ENCODE measurements at places on chromosomes 16 and 17. TPM values are rescaled to one million over a fixed set of nuclear protein-coding genes. Genes with fewer than 3 reads are reported as not detected.

GRCh38 chr17:1735834-1736347 lies 6.8 kb upstream of the SERPINF2 start:
- H3K27ac ChIP-seq = no peak overlapping the region
- no peaks in the 10 kb centered on the region for H3K36me3 ChIP-seq
- no peaks in the 10 kb centered on the region for H3K27me3 ChIP-seq
- peaks cover 11% of the 10 kb centered on the region for H3K4me1 ChIP-seq
- no peak for DNase-seq

- H3K4me3 ChIP-seq = no peak overlapping the region
- peak; percentile 72 for DNase-seq
- H3K27ac ChIP-seq = no peak overlapping the region
- H3K4me1 ChIP-seq = no peaks in the 10 kb centered on the region
These were observed 6.8 kb upstream of the WDR45B start for GRCh38 chr17:82655038-82655479.

DNA sequence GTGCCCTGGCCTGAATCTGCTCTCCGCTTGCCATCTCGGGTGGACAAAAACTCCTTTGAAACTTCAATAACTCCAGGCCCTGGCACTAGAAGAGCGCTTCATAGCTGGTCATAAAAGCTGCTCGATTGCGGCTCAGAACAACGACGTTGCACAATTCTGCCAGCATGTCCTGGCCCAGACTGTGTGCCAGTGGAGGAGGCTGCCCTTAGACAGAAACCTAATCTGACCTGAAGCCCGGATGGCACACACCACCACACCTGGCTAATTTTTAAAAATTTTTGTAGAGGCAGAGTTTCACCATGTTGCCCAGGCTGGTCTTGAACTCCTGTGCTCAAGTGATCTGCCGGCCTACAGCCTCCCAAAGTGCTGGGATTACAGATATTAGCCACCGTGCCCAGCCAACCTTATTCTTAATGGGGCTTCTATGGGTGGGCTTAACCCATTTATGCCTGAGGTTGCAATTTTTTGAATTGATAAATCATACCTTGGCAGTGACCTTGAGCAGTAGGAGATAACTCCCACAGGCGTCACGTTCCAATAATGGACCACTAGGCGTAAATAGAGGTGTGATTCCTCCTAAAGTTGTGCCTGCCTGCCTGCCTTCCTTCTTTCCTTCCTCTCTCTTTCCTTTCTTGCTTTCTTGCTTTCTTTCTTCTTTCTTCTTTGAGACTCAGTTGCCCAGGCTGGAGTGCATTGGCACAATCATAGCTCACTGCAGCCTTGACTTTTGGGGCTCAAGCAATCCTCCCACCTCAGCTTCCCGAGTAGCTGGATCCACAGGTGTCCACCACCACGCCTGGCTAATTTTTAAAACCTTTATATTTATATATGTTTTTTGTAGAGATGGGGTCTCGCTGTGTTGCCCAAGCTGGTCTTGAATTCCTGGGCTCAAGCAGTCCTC lies 1.1 kb upstream of the PPL start:
- peaks cover 16% of the 10 kb centered on the region for H3K27me3 ChIP-seq
- H3K36me3 ChIP-seq = no peaks in the 10 kb centered on the region
- H3K4me3 ChIP-seq = no peak overlapping the region
- H3K27ac ChIP-seq = peak overlapping the region; percentile 74

GRCh38 chr17:62724398-62725146 lies 83.5 kb downstream of the MARCHF10 start:
- no peak overlapping the region for H3K4me3 ChIP-seq
- no peaks in the 10 kb centered on the region for H3K4me1 ChIP-seq
- DNase-seq = no peak
- no peaks in the 10 kb centered on the region for H3K36me3 ChIP-seq

DNA sequence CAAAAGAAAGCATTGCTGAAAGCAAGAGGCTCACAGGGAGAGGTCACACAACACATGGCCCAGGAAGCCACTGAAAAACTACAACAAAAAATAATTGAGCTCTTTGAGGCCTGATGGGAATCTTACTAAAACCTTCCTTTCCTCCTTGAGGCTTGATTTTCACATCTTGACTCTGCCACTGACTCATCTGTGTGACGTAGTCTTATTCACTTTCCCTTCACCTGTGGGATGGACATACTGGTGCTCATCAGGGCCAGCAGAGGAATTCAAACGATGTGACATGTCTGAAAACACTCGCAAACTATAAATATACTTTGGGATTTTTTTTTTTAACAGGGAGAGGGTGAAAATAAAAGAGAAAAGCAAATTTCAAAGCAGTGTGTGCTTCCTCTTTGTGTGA lies 78.3 kb upstream of the ASIC2 start:
- H3K27me3 ChIP-seq = no peaks in the 10 kb centered on the region
- H3K4me3 ChIP-seq = no peak overlapping the region
- no peaks in the 10 kb centered on the region for H3K36me3 ChIP-seq
- H3K27ac ChIP-seq = no peak overlapping the region
- H3K4me1 ChIP-seq = no peaks in the 10 kb centered on the region

GRCh38 chr17:44323359-44324091 lies 1.1 kb downstream of the SLC25A39 start:
- peaks cover 36% of the 10 kb centered on the region for H3K4me1 ChIP-seq
- no peak for DNase-seq
- H3K36me3 ChIP-seq = peaks cover 43% of the 10 kb centered on the region
- H3K27me3 ChIP-seq = no peaks in the 10 kb centered on the region
- H3K4me3 ChIP-seq = peak overlapping the region; percentile 94

- no peak overlapping the region for H3K4me3 ChIP-seq
- H3K4me1 ChIP-seq = no peaks in the 10 kb centered on the region
- H3K36me3 ChIP-seq = no peaks in the 10 kb centered on the region
- DNase-seq = no peak
- H3K27me3 ChIP-seq = no peaks in the 10 kb centered on the region
- H3K27ac ChIP-seq = no peak overlapping the region
These were observed 56.6 kb downstream of the TMEM186 start for GRCh38 chr16:8740775-8741355.

DNA sequence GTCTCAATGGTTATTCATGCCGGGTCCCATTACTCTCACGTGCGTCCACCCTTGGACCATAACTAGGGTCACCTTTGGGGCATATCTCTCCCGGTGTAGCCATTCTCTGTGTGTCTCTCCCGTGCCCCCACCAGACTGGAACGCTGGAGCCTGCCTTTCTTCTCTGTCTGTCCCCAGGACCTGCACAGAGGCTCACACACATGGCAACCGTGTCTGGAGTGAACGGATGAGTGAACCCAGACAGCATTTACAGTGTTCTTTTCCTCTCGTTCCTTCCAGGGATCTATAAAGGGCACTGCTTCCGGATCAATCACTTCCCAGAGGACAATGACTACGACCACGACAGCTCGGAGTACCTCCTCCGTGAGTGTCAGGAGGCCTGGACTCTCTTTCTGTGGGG lies 26.4 kb upstream of the CACNG1 start:
- DNase-seq = no peak
- H3K27me3 ChIP-seq = no peaks in the 10 kb centered on the region
- no peak overlapping the region for H3K27ac ChIP-seq
- no peaks in the 10 kb centered on the region for H3K4me1 ChIP-seq
- no peak overlapping the region for H3K4me3 ChIP-seq

- no peaks in the 10 kb centered on the region for H3K27me3 ChIP-seq
- no peak overlapping the region for H3K27ac ChIP-seq
- no peaks in the 10 kb centered on the region for H3K4me1 ChIP-seq
- H3K36me3 ChIP-seq = no peaks in the 10 kb centered on the region
- H3K4me3 ChIP-seq = no peak overlapping the region
- no peak for DNase-seq
These were observed 7.3 kb upstream of the CMTM3 start for GRCh38 chr16:66596986-66597848.

- H3K36me3 ChIP-seq = no peaks in the 10 kb centered on the region
- DNase-seq = no peak
- H3K4me1 ChIP-seq = no peaks in the 10 kb centered on the region
- H3K27me3 ChIP-seq = no peaks in the 10 kb centered on the region
These were observed 127.1 kb downstream of the CDH13 start for GRCh38 chr16:82753821-82754220.

DNA sequence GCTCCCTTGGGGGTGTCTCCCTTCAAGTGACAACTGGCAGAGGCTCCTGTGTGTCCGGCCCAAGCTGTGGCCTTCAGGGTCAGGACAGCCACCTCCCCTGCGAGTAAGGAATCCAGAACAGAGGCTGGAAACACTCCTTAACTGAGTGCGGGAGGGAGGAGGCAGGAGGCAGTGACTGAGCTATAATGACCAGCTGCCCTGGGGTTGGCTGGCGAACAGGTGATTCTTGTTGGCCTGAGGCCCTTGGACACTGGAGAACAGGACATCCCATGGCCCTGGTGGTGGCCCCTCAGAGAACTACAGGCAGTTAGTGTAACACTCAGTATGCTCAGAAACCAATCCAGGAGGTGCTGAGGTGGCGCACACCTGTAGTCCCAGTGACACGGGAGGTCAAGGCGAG lies 9.4 kb upstream of the SNAI3 start:
- H3K27me3 ChIP-seq = no peaks in the 10 kb centered on the region
- no peak overlapping the region for H3K27ac ChIP-seq
- H3K36me3 ChIP-seq = peaks cover 58% of the 10 kb centered on the region
- DNase-seq = no peak
- H3K4me3 ChIP-seq = no peak overlapping the region

DNA sequence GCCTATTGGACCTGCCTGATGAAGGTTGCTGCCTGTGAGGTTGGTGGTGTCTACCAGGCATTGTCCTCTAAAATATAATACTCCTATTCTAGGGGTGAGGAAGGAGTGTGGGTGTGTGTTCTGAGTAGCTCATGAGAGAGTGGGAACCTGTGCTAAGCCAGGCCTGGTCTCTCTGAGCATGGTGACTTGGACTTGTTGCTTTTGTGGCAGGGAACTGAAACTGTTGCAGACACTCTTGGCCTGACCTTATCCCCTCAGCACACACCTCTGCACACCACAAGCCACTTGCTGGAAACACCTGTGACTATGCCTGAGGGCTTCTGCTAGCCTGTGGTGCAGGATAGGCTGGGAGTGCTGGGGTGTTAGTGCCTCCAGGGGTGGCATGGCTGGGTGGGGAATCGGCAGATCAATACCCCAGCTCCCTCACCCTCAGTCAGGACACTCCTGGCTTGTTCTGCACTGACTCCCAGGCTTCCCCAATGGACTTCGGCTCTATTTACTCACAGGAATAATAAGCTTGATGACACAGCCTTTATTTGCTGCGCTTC lies 29.9 kb downstream of the PLCG2 start:
- no peak for DNase-seq
- H3K4me1 ChIP-seq = no peaks in the 10 kb centered on the region
- H3K4me3 ChIP-seq = no peak overlapping the region
- no peak overlapping the region for H3K27ac ChIP-seq
- H3K27me3 ChIP-seq = no peaks in the 10 kb centered on the region

DNA sequence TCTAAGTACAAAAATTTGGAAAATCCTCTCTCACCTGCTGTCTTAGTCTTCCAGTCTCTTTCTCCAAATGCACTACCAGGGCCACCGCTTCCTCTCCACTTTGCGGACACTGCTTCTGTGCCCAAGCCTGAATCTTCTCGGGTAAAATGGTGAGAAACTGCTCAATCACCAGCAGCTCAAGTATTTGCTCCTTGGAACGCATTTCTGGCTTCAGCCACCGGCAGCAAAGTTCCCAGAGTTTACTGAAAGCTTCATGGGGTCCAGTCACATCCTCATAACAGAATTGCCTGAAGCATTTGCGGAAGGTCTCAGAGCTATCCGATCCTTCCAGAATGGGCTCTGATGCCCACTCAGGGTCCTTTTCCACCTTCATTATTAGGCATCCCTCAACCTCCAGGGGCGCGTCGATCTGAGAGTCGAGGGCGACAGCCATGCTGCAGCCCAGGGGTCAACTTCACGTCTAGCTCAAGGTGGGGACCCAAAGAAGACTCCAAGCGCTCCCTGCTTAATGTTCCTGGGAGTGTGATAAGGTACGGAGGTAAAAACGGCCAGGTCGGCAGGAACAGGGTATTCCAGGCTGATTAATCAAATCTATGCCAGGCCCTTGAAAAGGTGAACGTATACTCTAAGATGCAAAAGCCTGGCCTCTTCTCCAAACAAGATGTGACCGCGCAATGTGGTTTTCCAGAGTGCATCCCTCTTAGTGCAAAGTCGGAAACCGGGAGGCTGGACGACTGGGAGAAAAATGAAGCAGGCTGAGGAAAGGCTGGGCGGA lies 763 bp downstream of the ZKSCAN2 start:
- peak overlapping the region; percentile 70 for H3K4me3 ChIP-seq
- peak; percentile 6 for DNase-seq
- H3K27me3 ChIP-seq = no peaks in the 10 kb centered on the region
- H3K27ac ChIP-seq = peak overlapping the region; percentile 98

DNA sequence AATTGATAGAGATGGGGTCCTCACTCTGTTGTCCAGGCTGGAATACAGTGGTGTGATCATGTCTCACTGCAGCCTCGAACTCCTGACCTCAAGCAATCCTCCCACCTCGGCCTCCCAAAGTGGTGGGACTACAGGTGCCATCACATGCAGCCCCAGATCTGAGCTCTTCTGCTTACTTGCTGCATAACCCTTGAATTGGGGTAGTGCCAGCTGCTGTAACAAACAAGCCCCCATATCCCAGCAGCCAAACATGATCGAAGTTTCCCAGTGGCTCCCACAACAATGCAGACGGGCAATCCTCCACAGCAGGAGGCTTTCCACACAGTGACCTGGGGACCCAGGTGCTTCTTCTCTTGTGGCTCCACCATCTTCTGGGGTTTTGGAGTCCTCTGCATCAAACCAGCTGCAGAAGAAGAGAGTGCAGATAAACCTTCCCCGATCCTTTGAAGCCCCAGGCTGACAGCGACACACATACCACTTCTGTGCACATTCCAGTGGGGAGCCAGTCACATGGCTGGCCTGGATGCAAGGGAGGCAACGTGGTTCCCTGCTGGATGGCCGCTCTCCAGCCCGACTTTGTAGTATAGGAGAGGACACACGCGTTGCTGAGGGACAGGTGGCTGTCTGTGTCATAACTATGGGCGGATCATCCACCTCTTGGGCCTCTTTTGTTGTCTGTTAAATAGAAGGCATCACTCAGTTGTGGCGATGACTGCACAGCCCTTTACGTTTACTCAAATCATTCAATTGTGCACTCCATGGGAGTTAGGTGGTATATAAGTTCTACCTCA lies 16.7 kb downstream of the SBK1 start:
- DNase-seq = no peak
- no peaks in the 10 kb centered on the region for H3K36me3 ChIP-seq
- no peak overlapping the region for H3K4me3 ChIP-seq
- no peak overlapping the region for H3K27ac ChIP-seq

DNA sequence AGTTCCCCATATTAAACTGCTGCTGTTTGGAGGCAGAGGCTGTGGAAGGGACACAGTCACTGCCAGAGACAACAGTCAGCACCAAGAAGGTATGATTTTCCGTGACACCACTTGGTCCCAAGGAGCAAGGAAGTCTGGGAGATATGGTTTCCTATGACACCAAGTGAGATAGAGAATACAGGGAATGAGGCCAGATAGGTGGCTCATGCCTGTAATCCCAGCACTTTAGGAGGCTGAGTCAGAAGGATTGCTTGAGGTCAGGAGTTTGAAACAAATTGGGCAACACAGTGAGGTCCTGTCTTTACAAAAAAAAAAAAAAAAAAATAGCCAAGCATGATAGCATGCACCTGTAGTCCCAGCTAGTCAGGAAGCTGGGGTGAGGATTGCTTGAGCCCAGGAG lies 90.8 kb downstream of the ABCC12 start:
- no peaks in the 10 kb centered on the region for H3K27me3 ChIP-seq
- H3K27ac ChIP-seq = no peak overlapping the region
- no peaks in the 10 kb centered on the region for H3K4me1 ChIP-seq
- H3K36me3 ChIP-seq = no peaks in the 10 kb centered on the region

- H3K4me3 ChIP-seq = no peak overlapping the region
- no peaks in the 10 kb centered on the region for H3K4me1 ChIP-seq
- DNase-seq = no peak
These were observed 2.6 kb upstream of the AKAP1 start for GRCh38 chr17:57082441-57082840.

Gene MYCBPAP
- total RNA-seq = 2.7 TPM

Gene CHD9NB
- 2.2 TPM for total RNA-seq

Gene ZDHHC1
- 14.4 TPM for total RNA-seq
